ENCODE measurements at places on chromosomes 16 and 17.

DNA sequence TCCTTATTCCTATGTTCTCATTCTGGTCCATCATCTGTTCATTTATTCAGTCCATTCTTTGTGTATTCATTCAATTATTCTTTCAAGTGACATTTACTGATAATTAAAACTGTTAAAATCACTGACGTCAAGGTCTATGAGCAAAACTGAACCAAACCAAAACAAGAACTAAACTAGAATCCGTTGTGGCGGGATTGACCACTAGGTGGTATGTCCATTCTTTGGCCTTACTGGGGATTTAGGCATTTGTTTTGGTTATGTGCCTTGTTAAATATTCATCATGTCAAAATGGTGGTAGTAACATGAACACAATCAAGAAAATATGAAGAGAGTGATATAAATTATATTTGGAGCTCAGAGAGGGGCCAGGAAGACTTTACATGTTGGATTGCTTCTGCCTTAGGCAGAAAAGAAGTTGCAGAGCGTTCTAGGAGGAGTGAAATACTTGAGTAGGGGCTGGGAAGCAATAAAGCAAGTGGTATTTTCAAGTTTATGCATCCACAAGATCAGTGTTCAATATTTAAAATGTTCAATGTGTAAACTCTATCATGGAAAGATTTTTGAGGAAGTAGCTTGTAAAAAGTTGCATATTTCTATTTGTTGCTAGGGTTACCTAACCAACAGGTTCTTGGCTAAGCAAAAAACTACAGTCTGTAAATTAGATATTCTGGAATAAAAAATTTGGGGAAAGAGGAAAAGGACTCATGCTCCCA is 129.0 kb downstream of the CDH13 start:
- peak; percentile 3 for DNase-seq

GRCh38 chr17:35889818-35890773 is 9.9 kb upstream of the CCL5 start:
- DNase-seq = no peak

GRCh38 chr17:70661342-70662222 is 492.2 kb downstream of the KCNJ2 start:
- DNase-seq = no peak

DNA sequence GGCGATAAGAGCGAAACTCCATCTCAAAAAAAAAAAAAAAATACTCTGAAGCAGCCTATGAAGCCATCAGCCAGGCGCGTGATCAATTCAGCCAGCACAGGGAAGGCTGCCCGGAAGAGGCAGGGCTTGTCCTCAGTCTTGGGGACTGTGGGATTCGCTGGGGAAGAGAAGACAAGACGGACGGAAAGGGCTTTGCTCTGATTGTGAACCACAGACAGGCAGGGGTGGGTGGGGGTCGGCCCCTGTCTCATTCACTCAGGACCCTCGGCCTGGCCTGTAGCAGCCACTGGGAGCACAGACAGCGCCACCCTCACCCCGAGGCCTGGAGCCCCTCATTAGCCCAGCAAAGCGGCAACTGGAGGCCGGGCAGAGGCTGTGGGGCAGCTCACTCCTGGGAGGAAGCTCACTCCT is 37.2 kb downstream of the ABR start:
- DNase-seq = no peak

DNA sequence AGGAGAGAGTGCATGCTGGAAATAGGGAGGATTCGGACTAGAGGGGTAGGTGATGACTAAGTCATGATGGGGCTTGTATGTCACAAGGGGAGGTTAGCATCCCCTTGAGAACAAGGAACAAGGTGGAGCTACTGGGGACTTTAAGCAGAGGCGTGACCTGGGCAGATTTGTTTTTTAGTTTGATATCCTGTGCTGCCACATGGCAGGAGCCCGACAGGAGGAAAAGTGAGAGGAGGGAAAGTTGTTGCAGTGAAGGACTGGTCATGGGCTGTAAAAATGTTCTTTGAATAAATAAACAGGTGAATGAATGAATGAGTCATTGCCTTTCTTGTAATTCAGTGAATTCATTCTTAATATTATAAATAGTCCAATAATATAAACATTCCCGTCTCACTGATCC is 365.1 kb upstream of the CDH5 start:
- no peak for DNase-seq

GRCh38 chr17:21292867-21293830 is 8.6 kb downstream of the MAP2K3 start:
- no peak for DNase-seq

DNA sequence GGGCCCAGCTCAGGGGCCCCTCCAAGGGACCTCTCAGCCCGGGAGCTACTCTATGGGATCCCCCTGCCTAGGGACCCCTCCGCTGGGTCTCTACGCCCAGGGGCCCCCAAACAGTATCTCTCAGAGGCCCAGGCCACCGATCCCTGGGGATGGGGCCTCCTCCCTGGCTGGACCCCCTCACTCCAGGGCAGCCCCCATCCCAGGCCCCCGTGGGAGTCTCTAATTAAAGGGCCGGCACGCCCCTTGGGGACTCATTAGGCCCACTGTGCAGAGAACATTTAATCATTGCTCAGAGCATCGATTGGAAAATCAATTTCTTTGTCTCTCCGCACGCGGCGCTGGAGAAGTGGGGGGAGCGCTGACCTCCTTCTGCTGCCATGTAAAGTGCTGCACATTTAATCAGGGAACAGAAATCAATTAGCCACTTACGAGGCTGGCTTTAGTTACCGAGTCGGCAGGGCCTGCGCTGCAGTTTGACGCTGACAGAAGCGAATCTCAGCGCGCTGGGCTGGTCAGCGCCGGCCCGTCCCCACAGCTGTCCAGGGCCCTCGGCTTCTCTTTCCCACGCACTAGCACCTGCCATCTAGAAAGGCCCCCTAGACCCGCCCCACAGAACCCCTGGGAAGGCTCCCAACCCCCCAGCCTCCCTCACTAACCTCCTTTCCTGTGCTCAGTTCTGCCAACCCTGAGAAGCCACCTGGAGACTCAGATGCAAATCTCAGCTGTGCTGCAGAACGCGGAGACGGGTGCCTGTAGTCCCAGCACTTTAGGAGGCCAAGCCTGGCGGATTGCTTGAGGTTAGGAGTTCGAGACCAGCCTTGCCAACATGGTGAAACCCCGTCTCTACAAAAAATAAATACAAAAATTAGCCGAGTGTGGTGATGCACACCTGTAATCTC is 20.2 kb upstream of the C1QL1 start:
- DNase-seq = peak; percentile 56

DNA sequence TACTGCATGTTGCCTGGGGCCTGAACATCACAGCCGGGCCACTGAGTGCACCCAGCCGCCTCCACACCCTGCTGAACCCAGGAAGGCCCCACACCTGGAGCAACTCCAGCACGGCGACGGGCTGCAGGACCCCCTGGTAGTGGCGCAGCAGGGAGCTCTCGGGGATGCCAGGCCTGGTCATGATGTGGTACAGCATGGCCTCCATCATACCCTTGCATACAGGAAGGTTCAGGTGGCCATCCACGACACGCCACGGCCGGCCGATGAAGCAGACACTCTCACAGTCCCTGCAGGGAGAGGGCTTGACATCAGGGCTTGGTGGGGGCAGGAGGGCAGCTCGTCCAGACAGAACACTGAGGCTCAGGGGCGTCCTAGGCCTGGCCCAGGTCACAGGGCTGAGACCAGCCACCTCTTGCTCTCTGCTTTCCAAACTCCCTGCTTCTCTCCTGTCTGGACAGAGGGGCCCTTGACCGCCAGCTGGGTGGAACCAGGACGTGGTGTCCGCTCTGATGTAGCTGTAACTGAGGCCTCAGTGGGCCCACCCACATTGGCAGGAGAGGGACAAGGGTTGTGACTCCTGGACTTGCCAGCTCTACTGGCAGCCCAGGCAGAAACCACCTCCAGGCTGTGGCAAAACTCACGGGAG is 60.3 kb downstream of the IL21R start:
- DNase-seq = no peak

DNA sequence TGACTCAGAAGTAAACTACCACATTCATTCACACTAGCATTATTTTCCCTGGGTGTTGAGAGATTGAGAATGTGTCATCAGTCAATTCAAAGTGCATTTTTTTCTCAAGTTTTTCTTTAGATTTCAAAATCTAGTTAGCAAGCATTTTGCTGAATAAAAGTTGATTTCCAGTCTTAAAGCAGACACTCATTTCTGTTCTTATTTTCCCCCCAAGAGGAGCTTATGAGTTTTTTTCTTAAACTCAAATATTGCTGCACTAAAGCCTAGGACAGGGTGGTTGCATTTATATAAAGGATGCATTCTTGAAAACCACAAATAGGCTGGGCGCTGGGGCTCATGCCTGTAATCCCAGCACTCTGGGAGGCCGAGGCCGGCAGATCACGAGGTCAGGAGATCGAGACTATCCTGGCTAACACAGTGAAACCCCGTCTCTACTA is 15.3 kb downstream of the CDH3 start:
- DNase-seq = no peak

DNA sequence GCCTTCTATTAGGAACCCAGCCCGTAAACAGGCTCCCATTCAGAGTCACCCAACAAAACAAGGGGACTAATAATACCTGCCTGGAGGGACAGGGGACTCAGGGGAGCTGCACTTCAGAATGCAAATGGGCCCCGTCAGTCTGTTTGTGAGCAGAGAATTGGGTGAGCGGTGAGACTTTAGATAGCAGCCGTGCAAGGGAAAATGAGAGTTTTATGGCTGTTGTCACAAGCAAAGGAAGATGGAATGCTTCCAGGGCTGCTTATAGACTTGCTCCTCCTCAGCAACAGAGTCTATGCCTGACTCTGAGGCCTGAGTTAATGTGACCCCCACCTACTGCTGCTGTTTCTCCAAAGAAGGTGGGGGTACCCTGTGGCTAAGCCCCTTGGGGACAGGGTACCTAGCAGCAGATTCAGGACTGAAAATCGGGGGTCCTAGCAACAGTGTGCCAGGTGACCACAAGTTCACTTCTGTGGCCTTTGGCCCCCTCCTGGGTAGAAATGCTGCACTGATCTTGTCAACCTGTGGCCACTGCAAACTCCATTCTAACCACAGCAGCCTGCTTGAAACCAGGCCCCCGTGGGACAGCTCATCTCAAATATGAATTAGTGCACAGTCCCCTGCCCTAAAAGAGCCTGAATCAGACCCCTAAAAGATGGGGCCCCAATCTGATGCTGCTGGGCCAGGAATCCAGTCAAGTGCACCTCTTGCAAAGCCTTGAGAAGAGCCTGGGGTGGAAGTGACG is 126.4 kb downstream of the C16orf78 start:
- DNase-seq = no peak

GRCh38 chr17:75300280-75300679 is 11.0 kb upstream of the SLC25A19 start:
- no peak for DNase-seq

Measured in NCI-H82 (cell line).